RPMI8226 (cell line): ENCODE measurements at places on chromosomes 7 and 10.

DNA sequence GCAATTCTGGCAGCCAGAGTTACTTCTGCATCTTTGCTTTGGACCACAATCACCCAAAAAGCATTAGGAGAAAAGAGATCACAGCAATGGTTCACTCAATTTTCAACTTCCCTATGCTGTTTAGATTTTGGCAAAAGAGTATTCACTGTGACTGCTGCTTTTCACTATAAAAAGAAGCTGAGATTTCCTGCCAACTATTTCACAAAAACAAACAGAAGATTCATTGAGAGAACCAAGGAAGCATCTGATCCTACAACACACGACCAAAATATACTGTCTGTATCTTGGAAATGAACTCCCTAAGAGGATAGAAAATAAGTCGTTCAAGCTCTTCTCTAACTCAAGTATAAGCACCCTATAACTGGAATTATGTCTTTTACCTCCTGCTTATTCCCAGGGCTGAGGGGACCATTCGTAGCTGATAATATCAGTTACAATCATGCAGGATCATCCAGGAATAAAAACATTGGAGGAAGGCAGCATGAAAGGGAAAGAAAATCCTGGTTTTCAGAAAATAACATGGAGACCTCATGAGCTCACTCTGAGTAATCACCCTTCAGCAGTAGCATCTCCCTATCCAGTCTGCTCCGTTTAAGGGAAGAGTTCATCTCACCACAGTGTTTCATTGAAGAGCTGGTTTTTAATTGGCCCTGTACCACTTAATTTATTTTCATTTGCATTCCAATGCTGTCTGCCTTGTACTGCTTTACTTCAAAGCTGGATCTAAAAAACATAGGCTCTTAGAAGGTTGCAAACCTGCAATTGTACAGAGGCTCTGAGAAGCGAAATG is 256.2 kb downstream of the PAXIP1 start:
- no peak for DNase-seq

DNA sequence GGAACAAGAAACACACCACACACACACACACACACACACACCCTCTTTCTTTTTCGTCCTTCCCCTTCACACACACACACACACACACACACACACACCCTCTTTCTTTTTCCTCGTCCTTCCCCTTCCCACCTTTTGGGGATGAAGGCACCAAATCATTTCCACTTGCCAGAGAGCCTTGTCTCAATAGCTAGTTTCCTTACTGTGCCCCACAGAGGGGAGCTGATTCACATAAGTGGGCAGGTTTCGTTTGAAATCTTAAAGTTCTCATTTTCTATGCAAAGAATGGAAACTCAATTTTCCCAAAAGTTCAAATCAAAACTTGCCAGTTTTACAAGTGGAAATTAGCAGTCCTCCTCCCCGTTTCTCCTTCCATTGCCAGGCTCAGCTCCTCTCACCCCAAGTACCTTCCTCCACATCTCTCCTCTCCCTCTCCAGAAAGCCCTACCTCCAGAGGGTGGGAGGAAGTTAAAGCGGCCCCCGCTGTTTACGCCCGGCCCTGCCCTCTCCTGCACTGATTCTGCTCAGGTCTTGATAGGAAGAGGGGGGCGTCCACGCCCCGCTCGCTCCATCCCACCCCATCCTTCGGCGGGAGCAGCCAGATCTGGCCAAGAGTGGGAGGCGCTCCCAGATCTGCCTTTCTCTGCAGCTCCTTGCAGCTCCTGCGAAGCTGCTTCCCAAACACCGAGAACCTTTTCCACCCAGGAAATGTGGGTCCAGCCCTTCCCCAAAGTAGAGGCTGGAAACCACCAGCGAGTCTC is 1.3 kb downstream of the CTTNBP2 start:
- DNase-seq: no peak

DNA sequence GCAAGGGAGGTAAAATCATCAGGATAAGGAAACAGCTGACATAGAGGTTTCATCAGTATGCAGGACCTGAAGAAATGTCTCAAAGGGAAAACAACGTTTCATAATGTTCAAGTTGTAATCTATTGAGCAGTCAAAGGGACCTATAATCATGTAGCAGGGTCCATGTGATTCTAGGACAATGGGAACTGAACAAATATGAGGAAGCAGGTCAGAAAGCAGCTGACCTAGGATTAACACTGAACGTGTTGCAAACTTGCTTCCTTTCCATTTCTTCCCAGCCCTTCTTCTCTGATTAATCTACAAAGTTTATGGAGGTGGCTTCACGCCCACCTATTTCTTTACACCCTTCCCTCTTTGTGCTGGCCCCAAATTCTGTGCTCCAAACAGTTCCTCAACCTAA is 256.9 kb upstream of the AKR1E2 start:
- DNase-seq: no peak

DNA sequence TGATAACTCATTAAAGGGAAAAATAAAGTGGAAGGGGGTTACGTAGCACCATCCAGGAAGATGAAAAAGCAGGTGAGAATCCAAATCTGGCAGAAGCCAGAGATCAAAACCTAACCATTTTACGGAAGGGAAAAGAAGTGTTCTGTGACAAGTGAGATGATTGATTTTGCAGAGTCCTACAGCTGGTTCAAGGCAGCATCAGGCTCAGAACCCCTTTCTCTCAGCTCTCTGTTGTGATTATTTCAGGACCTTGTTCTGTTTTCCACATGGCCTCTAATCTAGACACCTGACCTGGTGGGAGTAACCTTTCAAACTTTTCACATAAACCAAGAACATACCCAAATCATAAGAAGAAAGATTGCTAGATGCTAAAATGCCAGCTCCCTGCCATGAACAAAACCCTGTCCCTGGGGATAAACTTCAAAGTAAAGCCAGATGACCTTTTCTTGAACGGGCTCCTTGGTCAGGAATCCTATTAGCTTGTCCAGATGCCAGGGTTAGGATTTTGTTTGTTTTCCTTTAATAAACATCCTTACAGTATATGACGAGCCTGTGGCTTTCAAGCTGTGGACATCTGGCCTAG is 5.9 kb downstream of the DUSP5 start:
- DNase-seq: no peak

GRCh38 chr10:46019569-46020343 is 10.7 kb downstream of the NCOA4 start:
- no peak for DNase-seq

GRCh38 chr7:3218411-3219225 is 82.4 kb upstream of the SDK1 start:
- DNase-seq: peak; percentile 62

DNA sequence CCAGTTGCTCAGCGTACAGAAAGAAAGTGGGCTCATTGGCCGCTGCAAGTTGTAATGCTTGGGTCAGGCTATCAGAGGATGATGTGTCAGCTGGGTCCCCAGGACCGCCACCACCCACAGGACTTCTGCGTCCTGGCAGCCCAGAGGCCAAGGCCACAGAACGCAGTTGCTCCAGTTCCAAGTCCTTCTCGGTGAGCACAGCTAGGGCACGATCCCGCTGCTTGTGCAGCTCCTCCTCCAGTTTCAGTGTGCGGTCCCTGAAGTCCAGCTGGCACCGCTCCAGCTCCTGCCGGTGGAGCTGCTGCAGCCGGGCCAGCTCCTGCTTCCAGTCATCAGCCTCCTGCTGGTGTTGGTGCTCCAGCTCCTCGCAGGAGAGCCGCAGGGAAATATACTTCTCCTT is 3.0 kb downstream of the GCC1 start:
- DNase-seq: no peak

DNA sequence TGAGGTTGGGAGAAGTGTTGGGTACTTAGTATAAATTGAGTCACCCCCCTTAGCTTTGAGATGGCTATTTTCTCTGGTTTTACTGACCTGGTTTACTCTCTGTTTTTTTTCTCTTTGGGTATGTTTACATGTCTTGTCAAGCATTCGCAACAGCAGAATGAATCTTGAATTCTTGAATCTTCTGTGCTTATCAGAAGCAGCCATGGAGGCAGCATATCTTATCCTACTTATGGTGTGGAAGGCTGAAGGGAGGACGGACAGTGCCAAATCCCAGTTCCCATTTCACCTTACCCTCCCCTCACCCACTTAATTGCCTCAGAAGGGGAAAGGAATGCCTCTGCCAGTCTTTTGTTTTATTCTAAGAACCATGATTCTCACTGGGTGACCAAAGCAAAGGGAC is 3.7 kb downstream of the SND1 start:
- no peak for DNase-seq

DNA sequence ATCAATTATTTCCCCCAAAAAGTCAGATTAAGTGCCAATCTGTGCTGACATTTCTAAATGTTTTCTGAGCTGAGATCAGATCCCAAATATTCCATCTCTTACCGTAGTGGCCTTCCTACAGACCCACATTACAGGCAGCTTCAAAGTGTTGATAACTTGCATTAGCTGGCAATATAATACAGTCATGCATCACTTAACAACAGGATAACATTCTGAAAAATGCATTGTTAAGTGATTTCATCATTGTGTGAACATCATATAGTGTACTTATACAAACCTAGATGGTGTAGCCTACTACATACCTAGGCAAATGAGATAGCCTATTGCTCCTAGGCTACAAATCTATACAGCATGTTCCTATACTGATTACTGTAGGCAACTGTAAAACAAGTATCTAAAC is 22.4 kb downstream of the SLC25A13 start:
- no peak for DNase-seq

DNA sequence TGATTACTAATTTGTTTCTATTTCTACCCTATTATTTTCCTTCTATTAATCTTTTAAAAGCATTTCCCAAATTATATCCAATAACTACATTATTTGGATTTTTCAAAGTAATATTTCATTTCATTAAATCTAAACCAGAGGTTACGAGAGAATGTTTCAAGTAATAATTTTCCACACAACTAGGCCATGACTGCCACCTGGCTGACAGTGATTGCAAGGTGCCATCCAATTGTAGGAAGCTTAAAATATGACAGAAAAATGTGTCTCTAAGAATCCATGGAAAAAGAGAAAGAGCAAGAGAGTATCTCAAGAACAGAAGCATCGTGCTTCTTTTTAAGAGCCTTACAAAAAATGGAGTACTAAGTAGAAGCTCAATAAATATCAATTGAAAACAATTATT is 48.7 kb downstream of the TPK1 start:
- no peak for DNase-seq

DNA sequence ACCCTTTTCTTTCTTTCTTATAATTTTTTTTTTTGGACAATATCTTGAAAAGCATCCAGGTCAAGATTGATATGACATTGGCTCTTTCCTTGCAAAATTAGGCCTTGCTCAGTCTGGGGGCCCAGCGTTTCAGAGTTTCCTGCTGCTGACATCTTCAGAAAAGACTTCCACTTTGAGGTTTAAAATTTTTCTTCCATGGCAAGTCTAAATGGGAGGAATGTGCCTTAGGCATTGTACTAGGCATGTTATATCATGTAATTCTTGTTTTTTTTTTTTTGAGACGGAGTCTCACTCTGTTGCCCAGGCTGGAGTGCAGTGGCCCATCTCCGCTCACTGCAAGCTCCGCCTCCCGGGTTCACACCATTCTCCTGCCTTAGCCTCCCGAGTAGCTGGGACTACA is 48.9 kb upstream of the PDZD8 start:
- DNase-seq: no peak

- DNase-seq: no peak
Observed at GRCh38 chr10:122213364-122213763, 57.7 kb upstream of the BTBD16 start.

- no peak for DNase-seq
Observed at GRCh38 chr7:22137026-22137425, 191.3 kb upstream of the CDCA7L start.

- no peak for DNase-seq
Observed at GRCh38 chr10:29617880-29618340, 16.9 kb downstream of the SVIL start.

DNA sequence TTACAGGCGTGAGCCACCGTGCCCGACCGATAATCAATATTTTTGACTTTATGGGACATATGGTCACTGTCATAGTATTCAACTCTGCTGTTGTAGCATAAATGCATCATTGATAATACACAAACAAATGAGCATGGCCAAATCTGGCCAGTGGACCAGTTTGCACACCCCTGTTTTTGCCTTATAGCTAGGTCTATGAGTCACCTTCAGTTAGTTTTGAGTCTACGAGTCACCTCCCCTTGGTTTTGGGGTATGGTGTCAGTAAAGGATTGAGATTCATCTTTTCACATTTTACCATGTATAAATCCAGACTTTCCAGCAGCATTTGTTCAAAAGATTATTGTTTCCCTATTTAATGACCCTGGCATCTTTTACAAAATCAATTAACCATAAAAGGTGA is 362.5 kb upstream of the NRP1 start:
- no peak for DNase-seq

GRCh38 chr7:126799541-126799940 is 453.2 kb downstream of the GRM8 start:
- DNase-seq: no peak

- no peak for DNase-seq
Observed at GRCh38 chr10:59626523-59626869, 83.2 kb downstream of the SLC16A9 start.

- DNase-seq: no peak
Observed at GRCh38 chr10:101601541-101601940, 13.4 kb downstream of the DPCD start.

DNA sequence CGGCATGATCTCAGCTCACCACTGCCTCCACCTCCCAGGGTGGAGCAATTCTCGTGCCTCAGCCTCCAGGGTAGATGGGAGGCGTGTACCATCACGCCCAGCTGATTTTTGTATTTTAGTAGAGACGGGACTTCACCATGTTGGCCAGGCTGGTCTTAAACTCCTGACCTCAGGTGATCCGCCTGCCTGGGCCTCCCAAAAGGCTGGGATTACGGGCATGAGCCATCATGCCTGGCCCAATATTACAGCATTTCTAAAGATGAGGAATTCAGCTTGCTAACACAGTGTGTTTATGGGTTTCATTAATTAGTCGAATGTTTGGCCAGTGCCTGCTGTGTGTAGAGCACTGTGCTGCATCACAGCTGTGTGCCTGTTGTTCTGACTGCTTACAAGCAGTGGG is 3.7 kb downstream of the WDR37 start:
- DNase-seq: no peak

DNA sequence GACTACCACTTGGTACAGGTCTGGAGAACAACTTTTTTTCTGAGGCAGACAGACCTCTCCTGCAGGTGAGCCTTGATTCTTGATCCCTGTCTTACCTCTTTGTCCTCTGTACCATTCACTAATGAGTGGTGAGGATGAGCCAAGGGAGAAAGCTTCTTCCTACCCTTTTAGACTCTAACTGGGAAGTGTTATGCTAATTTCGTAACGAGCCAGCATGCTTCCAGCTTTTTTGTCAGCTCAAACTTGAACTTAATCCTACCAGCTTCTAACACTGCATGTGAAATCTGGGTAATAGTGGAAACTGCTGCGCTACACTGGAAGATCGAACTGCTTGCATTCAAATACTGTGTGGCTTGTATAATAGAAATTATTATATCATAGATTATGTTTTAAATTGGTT is 87.0 kb downstream of the NEUROD6 start:
- no peak for DNase-seq
